Left colon (tissue), 2 donors: ENCODE measurements at places on chromosomes 12 and 14. TPM values are rescaled to one million over a fixed set of nuclear protein-coding genes. Genes with fewer than 3 reads are reported as not detected.

Gene PTPN21
- 36.8 TPM for total RNA-seq

- DNase-seq, result no peak
Measured at GRCh38 chr12:131840643-131841416, 12.6 kb downstream of the MMP17 start.

DNA sequence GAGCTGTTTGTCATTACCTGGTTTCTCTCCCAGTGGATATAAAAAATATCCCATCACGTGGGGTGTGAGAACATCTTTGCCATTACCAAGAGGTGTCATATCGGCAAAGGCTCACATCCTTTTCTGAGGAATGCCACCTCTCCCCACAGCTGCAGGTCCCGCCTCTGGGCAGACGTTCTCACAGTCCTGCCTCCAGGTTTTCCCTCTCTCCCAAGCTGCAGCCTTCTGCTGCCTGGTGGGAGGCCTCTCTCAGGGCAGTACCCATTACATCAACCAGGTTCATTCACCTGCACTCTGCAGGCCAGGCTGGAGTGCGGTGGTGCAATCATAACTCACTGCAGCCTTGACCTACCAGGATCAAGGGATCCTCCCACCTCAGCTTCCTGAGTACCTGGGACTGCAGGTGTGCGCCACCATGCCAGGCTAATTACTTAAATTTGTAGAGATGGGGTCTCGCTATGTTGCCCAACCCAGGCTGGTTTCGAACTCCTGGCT is 15.0 kb upstream of the TMEM119 start:
- DNase-seq, result no peak

- DNase-seq, result no peak
Measured at GRCh38 chr14:101249676-101250036, 311.6 kb upstream of the DIO3 start.

DNA sequence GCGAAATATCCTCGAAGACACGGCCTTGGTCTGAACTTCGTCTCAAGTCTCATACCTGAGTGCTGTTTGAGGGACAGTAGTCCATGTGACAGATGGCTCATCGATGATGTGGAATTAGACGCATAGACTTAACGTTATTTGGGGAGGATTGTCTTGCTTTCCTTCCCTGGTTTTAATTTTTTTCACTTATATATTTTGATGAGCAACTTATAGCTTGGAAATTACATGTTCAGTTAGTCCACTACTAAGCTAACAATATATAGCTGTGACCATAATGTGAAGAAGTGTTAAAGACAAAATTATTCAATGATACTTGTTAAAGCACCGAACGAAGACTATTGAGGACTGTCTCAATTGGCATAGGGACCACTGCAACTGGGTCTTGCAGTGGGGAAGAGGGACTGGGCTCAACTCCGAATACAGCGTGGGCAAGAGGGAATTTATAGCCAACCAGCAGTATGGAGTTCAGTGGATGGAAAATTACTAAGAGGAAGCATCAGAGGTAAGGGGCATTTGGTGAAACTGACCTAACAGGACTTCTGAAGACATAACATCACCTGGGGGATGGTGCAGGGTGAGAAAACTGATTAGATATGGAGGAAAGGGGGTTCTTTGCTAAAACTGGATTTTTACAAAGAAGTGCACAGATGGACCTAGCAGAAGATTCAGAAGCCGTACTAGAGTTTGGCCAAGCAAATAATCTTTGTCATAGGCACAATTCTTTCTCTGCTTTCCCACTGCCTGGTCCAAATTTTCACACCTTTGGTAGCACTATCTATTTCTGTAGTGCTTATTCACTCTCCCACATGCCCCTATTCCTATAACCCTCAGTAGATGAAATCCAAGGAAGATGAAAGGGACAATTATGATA is 910 bp upstream of the TM7SF3 start:
- DNase-seq, result no peak

DNA sequence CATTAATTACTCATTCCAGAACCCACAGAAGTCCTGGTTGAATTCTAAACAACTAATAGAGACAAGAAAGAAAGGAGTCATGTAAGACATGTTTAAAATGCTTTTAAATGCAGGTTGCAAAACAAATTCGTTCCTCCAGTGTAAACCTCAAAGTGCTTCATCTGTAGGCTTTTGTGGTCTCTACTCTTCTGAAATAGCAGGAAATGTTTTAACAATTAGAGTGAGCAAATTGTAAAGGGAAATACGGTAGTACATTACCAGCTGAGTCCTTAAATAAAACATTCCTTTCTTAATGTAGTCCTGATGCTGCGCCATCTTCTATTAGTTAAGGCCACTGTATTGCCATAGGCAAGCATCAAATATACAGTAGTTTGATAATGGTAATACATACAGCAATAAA is 1934.2 kb upstream of the SEL1L start:
- DNase-seq, result no peak

- no peak for DNase-seq
Measured at GRCh38 chr12:119375883-119376190, 41.3 kb downstream of the CCDC60 start.

GRCh38 chr14:93107453-93107852 is 8.3 kb downstream of the ITPK1 start:
- peak; percentile 29 for DNase-seq

Gene PIANP
- 0.67 TPM for total RNA-seq

Gene OASL
- 7.1 TPM for total RNA-seq

Gene EIF2S3B
- total RNA-seq, result 2.1 TPM

- DNase-seq, result no peak
Measured at GRCh38 chr14:90810806-90811205, 5.4 kb downstream of the TTC7B start.

- no peak for DNase-seq
Measured at GRCh38 chr14:51877810-51878209, 17.4 kb downstream of the GNG2 start.

Gene CLMN
- total RNA-seq, result 125 TPM

DNA sequence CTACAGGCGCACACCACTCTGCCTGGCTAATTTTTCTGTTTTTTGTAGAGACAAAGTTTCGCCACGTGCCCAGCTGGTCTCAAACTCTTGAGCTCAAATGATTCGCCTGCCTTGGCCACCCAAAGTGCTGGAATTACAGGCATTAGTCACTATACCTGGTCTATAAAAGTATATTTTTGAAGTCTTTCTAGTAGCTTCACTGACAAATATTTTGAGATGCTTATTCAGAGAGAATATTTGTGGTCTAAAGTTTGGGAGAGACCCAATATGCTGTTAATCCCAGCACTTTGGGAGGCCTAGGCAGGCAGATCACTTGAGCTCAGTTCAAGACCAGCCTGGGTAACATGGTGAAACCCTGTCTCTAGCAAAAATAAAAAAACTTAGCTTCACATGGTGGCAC is 22.0 kb upstream of the PPP1R12A start:
- no peak for DNase-seq

- DNase-seq, result no peak
Measured at GRCh38 chr12:14244876-14245669, 120.4 kb upstream of the ATF7IP start.

DNA sequence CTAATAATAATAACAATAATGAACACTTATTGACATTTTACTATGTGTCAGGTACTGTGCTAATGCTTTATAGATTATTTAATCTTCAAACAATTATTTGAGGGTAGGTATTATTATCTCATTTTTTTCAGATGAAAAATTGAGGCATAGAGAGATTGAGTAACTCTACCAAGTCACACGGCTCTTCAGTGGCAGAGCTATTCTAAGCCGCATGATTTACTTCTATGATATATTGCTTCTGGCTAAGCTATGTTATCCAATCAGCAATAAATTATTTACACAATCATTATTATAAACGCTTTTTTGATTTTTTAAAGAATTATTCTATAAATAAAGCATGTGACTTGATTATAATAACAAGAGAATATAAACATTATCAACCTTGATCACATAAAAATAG is 80.0 kb downstream of the TMEM30B start:
- DNase-seq, result no peak

DNA sequence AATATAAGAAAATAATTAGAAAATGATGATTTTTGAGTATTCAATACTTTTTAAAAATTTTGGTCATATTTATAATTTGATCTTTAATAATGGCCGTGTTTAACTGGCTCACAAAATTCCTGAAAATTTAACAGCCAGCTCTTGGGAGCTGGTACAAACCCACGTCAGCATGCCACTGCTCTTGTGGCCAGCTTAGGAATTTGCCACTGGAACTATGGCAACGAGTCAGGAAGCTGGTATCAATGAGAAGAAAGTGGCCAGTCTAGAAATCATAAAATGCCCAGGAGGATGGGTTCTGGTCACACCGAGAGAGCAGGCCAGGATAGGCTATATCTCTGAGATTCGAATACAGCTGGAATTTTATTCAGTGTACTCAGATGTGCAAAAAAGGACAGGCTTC is 72.2 kb upstream of the PLEKHG3 start:
- DNase-seq, result no peak
